ENCODE measurements at places on chromosomes 1 and 21.

DNA sequence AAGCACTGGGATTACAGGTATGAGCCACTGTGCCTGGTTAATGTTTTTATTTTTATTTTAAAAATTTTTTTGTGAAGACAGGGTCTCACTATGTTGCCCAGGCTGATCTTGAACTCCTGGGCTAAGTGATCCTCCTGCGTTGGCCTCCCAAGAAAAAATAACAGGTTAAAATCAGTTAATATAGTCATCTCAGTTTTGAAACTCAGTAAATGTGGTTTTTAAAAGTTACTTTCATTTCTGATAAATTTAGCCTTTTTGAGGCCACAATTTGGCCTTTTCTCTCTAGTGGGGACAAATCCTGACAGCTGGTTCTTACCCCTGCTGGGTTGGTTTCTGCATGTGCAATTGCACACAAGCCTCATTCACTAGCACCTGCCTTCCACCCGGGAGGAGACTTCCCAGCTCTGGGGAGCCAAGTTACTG, 13.3 kb downstream of the PMF1 start:
- peaks cover 24% of the 10 kb centered on the region for H3K4me1 ChIP-seq
- no peak overlapping the region for H3K27ac ChIP-seq
- H3K27me3 ChIP-seq, result no peaks in the 10 kb centered on the region
- DNase-seq, result no peak
- H3K4me3 ChIP-seq, result no peak overlapping the region

DNA sequence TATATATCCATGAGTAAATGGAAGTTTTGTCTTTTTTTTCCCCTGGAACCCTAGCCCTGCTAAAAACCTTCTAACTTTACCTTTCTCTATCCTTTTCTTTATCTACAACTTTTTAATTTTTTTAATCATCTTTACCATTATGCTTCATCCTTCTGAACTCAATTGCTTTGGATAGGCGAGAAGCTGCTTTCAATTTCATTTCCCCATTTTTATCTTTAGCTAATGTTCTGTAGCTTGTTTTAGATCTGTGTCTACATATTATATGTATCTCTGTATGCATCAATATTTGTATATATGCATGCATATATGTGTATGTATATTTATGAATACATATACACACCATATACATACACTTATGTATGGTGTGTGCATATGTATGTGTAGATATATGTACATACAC, 57.4 kb downstream of the PTPRC start:
- DNase-seq, result no peak
- H3K36me3 ChIP-seq, result no peaks in the 10 kb centered on the region
- H3K27ac ChIP-seq, result no peak overlapping the region

GRCh38 chr1:151980287-151981177, 13.1 kb downstream of the S100A10 start:
- H3K36me3 ChIP-seq, result peaks cover 61% of the 10 kb centered on the region
- peak overlapping the region; percentile 14 for H3K27ac ChIP-seq
- H3K4me3 ChIP-seq, result no peak overlapping the region
- DNase-seq, result peak; percentile 96
- H3K4me1 ChIP-seq, result peaks cover 69% of the 10 kb centered on the region

DNA sequence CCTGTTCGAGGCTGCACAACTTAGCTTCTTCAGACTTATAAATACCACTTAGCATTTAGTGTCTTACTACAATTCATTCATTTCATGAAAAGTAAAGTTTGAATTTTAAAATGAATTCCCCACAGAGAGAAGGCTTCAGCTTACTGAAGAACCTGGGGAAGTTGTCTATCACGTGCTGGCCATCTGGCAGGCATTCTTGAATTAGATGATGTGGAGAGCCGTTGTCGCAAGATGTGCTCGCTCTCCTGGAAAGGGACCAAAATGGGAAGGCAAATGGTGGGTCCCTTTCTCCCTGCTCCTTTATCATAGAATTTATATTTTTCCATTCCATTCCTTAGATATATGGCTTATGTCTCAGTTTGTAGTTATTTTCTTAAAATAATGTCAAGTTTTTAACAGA, 90.5 kb downstream of the CD247 start:
- peaks cover 5% of the 10 kb centered on the region for H3K36me3 ChIP-seq
- no peaks in the 10 kb centered on the region for H3K4me1 ChIP-seq
- no peak for DNase-seq

DNA sequence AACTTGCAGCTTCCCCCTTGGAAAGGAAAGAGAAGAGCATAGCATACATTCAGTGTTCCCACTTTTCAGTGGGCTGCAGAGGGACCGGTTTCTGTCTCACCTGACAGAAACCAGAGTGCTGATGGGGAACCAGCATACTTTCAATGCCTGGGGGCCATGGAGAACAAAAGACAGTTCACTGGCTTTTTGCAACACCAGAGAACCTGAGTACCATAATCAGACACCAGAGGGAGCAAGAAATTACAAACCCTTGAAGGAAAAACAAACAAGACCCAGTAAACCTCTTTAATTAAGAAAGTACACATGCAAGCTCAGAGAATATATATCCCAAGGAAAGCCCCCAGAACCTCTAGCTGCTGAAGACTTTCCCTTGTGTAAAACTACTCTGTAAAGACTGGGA, 51.1 kb downstream of the CSMD2 start:
- peak; percentile 22 for DNase-seq
- H3K4me3 ChIP-seq, result no peak overlapping the region
- H3K27me3 ChIP-seq, result no peaks in the 10 kb centered on the region
- H3K27ac ChIP-seq, result no peak overlapping the region

DNA sequence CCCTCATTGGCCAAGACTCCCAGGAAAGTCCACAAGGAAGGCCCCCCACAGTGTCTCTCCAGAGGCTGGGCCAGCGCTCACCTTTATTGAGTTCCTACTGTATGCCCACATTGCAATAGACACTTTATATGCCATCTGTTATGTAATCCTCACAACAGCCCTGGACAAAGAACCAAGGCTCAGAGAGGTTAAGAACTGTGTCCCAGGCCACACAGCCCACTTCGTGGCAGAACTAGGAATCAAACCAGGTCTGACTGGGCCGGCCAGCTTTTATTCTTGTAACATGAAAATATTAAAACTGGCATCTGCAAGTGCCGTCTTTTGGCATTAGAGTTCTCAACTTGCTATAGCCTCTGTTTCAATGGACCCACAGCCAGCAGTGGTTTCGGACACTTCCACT, 4.5 kb downstream of the CTRC start:
- no peaks in the 10 kb centered on the region for H3K27me3 ChIP-seq
- no peak overlapping the region for H3K4me3 ChIP-seq
- H3K27ac ChIP-seq, result no peak overlapping the region
- H3K36me3 ChIP-seq, result no peaks in the 10 kb centered on the region
- H3K4me1 ChIP-seq, result no peaks in the 10 kb centered on the region
- no peak for DNase-seq

- H3K27ac ChIP-seq, result no peak overlapping the region
- DNase-seq, result no peak
- H3K4me3 ChIP-seq, result no peak overlapping the region
Measured at GRCh38 chr1:16162163-16162822, 6.4 kb upstream of the EPHA2 start.

DNA sequence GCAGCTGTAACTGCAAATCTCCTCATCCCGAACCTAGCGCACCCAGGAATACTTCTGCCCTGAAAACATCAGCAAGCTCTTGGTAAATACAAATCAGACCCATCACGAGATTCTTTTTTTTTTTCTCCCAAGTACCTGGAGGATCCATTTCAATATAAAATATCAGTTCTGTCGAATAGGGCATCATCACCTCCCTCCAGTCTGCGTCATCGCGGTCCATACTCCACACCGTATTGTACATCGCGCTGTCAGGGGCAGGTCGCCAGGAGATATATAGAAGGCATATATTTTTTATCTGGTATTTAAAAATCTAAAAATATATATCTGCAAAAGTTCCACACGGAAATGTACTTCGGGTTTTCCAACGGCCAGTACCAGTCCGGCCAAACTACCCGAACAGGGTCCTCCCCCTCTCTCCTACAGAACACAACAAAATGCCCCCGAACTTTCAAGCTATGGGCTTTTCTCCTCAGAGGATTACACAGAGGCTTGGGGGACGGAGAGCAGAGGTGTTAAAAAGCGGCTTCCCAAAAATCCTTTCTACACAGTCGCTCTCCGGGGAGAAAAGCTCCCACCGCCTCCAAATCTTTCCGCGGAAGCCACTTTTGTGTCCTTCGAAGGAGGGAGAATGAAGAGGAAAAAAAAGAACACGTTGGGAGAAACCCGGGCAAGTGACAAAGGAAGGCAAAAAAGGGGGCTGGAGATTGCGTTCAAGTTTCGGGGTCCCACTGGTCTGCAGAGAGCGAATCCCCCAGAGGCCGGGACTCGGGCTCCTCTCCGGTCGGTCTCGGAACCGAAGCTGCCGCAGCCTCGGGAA, 509 bp downstream of the PIK3R3 start:
- H3K27me3 ChIP-seq, result no peaks in the 10 kb centered on the region
- DNase-seq, result peak; percentile 48
- peak overlapping the region; percentile 100 for H3K27ac ChIP-seq
- peak overlapping the region; percentile 75 for H3K4me3 ChIP-seq

DNA sequence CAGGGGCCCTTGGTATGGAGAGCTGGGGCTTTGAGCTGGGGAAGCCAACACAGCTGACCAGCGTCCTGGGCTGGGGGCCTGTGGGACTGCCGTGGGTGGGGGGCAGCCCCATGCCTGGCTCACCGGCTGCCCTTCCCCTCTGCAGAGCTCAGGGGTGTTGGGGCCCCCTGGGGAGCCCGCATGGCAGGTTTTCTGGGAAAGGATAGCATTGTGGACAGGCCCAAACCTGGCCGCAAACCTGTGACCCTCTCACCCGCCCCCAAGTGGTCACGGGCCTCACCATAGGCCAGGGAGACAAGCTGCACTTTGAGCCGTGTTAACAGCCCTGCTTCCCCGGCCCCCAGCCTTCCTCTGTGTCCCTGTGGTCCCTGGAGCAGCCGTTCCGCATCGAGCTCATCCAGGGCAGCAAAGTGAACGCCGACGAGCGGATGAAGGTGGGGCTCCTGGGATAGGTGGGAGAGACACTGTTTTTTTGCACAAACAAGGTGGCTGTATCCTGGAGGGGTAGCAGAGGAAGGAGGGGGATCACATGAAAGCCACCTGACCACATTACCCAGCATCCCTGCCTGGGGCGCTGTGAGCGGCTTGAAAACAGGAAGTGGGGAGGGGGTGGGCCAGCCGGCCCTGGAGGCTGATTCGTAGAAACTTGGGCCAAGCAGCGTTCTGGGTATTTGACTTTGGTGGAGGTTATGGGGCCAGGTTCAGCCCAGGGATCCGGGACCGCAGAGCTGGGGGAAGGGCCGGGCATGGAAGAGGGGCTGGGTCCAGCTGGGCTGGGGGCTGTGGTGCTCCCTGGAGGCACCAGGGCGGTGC, 65.9 kb downstream of the PIK3CD start:
- peaks cover 6% of the 10 kb centered on the region for H3K4me1 ChIP-seq
- no peak overlapping the region for H3K27ac ChIP-seq
- no peaks in the 10 kb centered on the region for H3K27me3 ChIP-seq
- H3K36me3 ChIP-seq, result peaks cover 6% of the 10 kb centered on the region
- no peak for DNase-seq

- no peaks in the 10 kb centered on the region for H3K36me3 ChIP-seq
- H3K4me1 ChIP-seq, result no peaks in the 10 kb centered on the region
Measured at GRCh38 chr1:62962901-62963776, 179.2 kb downstream of the ATG4C start.

- no peak overlapping the region for H3K27ac ChIP-seq
- no peak for DNase-seq
- no peaks in the 10 kb centered on the region for H3K27me3 ChIP-seq
- H3K4me3 ChIP-seq, result no peak overlapping the region
- H3K36me3 ChIP-seq, result no peaks in the 10 kb centered on the region
Measured at GRCh38 chr1:203629507-203630082, 3.0 kb downstream of the ATP2B4 start.

GRCh38 chr21:34973685-34974084, 75.4 kb downstream of the RUNX1 start:
- H3K4me3 ChIP-seq, result no peak overlapping the region
- peaks cover 2% of the 10 kb centered on the region for H3K36me3 ChIP-seq
- no peak for DNase-seq
- H3K27me3 ChIP-seq, result no peaks in the 10 kb centered on the region
- no peak overlapping the region for H3K27ac ChIP-seq

DNA sequence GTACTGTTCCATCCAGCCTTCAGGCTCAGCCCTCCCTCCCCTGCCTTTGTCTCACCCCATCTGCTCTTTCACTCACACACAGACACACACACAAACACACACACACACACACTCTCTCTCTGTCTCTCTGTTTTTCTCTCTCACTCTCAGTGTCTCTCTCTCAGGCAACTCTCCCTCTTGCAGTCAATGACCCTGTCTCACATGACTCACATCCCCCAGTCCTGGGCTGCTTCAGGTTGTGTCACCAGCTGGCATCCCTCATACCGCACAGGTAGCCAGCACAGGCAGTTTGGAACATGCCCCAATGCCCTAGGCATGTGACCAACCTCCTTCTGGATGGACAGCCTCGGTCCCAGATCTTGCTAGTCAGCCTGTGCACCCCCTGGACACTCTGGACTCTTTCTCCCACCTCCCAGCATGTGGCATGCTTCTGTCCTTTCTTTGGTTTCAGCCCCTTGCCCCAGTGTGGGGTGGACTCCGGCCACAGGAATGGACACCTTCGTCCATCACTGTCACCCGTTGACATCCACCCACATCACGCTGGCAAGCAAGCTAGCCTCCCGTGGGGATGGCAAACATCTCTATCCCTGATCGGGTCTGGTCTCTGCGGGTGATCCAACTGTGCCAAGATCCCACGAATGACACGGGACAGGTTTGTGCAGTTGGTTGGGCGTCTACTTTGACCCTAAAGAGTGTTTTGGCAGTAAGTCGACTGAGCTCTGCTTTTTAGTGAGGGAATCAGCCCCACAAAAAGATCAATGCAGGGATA, 23.4 kb upstream of the FCGR2A start:
- no peaks in the 10 kb centered on the region for H3K36me3 ChIP-seq
- no peak overlapping the region for H3K4me3 ChIP-seq
- no peaks in the 10 kb centered on the region for H3K27me3 ChIP-seq

DNA sequence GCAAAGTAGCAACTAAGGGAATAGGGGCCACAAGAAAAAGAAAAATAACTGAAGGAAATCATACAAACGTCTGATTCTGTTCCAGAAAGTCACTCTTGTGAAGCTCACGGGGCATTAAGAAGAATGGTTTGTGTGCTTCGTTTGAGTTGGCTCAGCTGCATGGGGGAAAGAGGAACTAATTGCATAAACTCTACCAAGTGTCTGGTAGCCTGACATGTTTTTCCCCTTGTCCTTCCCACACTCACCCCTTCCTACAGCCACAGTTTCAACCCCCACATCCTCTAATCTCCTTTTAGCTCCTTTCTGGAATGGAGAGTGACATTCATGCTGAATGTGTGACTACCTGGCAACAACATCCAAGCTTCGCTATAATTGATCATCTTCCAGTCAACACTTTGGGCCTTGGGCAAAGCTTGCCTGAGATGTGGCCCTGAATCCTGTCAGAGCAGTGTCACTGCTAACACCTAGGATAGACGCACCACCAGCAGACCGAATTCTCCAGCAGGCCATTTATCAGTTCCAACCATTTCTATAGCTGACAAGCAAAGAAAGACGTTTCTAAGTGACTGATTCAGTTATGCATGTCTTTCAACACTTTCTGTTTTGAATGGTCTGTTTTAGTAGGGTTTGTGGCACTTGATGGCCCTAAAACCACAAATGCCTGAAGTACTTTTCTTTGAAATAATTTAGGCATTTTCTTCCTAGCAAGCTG, 439.6 kb downstream of the TTLL7 start:
- H3K27ac ChIP-seq, result no peak overlapping the region
- H3K27me3 ChIP-seq, result no peaks in the 10 kb centered on the region
- no peak for DNase-seq
- H3K36me3 ChIP-seq, result no peaks in the 10 kb centered on the region
- H3K4me1 ChIP-seq, result no peaks in the 10 kb centered on the region
